ENCODE measurements at places on chromosomes 16 and 17. TPM values are rescaled to one million over a fixed set of nuclear protein-coding genes. Genes with fewer than 3 reads are reported as not detected.

DNA sequence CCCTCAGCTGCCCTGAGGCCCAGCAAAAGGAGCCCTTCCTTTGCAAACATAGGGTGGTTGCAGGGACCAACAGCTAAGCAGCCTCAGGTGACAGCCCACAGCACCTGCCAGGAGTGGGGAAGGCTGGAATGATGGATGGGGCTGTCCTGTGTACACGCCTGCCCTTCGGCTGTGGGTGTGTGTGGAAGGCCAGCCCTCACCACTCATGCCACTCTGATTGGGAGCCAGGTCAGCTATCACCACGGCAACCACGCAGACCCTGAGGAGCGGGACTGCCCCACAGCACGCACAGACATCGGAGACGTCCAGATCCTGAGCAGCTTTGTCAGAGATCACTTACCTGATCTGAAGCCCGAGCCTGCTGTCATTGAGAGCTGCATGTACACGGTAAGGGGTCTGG, 11.9 kb downstream of the PIPOX start:
- no peak for DNase-seq

DNA sequence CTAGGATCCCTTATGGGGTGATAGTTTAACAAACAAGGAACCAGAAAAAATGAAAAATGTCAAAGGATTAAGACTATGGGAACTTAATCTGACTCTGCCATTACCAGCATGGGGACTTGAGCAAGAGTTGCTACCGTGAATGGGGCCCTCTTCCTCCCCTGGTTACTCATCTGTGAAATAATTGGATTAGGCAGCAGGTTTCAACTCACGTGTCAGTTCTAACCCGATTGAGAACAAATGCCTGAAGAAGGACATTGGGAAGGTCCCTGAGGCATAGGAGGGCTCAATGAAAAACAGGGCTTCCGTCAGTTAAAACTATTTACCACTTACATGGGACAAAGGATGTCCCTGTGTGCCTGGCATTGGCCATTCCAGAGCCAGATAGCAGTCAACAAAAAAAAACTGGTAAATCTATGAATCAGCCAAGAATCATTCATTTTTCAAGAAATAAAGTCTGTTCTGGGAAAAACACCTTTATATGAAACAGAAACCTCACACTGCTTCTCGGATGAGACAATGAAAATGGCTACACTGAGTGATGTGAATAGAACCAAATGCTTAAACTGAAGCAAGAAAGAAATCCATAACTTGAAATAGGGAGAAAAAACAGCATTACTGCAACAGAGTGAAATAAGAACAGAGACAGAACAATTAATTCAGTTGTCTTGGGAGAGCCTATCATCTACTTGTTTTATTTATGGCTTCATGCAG, 104.3 kb downstream of the ADAMTS18 start:
- DNase-seq: no peak

- DNase-seq: no peak
Observed at GRCh38 chr17:78793968-78794367, 11.9 kb upstream of the CYTH1 start.

GRCh38 chr17:32357615-32358014, 7.7 kb downstream of the ZNF207 start:
- no peak for DNase-seq

Gene SLC13A5
- not detected for total RNA-seq

Gene AMFR
- 130 TPM for total RNA-seq

Gene HAP1
- total RNA-seq: 0.12 TPM

Gene G6PC3
- total RNA-seq: 36.6 TPM
